ENCODE measurements at places on chromosomes 11 and 22.

- DNase-seq = peak; percentile 1
Observed at GRCh38 chr22:30968015-30968923, at the start of gene MORC2. TSS of gene MORC2 (minus strand) at chr22:30968774. CDS start at chr22:30967889, 885 bp downstream.

DNA sequence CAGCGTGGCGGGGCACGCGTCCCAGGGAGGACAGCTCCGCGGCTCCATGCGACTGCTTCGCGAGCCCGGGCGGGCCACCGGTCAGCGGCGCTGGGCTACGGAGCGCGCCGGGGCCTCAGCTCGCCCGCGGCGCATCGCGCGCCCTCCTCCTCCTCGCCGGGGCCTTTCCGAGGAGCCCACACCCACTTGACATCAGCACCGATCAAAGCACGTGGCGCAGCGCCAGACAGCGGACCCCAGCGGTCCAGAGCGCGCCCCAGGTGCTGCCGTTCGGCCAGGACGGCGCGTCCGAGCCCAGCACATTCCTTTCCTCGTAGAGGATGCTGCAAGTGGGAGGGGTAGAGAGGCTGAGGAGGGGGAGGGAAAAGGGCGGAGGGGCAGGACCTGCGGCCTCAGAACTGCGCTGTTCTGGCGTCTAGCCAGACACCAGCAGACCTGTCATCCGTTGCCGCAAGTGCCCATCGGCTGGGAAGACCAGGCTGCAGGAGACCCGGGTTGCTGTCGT is 88.6 kb downstream of the PLEKHA7 start:
- DNase-seq = no peak

DNA sequence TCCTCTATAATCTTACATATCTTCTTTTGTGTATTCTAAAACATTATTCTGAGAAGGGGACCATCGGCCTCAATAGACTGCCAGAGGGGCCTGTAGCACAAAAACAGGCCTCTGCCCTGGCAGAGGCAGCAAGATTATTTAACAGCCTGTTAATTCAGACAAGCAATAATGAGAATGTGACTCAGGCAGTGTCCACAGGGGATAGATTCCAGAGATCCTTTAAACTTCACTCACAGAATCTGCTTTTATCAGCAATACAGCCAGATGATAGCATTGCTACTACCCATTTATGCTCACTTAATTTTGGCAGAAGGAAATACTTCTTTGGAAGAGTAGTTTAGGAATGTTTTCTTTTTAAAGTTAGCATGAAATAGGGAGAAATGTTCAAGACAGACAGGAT is 44.9 kb downstream of the AAMDC start:
- DNase-seq = no peak

GRCh38 chr11:62905927-62906531 is 15.1 kb downstream of the CHRM1 start:
- DNase-seq = peak; percentile 64

GRCh38 chr11:110529043-110529442 is 99.3 kb downstream of the FDX1 start:
- no peak for DNase-seq

DNA sequence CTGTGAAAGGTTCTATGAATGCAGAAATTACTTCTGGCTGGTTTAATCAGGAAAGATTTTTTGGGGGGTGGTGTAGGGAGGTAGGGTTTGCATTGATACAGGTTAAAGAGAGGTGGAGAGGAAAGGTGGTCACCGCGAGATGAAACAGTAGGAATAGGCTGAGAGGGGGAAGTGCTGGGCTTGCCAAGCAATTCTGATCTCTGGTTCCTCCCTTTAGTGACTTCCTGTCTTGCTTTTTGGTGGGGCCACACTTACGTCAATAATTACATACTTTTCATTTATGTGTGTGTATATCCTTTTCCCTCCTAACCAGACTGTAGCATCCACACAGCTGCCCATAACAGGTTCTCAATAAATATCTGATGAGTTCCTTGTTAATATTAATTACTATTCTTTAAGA is 120.0 kb downstream of the CTNND1 start:
- DNase-seq = no peak

GRCh38 chr11:22474616-22475015 is 136.4 kb downstream of the SLC17A6 start:
- no peak for DNase-seq

DNA sequence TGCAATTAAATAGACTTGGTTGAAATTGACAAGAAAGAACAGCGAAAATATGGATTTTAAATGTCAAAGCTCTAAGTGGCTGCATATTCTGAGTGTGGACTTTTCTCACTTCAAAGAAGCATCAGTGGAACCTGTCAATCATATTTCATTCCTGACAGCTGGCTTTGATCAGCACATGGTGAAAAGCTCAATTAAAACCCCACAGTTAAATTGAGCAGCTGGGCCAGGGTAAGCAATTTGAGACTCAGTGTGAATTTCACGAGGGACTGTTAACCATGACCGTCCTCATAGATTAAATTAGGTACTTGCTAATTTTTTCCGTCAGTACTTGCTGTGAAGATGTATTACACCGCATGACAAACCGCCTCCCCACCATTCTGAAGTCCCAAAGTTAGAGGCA is 11.0 kb upstream of the OR10D3 start:
- no peak for DNase-seq

DNA sequence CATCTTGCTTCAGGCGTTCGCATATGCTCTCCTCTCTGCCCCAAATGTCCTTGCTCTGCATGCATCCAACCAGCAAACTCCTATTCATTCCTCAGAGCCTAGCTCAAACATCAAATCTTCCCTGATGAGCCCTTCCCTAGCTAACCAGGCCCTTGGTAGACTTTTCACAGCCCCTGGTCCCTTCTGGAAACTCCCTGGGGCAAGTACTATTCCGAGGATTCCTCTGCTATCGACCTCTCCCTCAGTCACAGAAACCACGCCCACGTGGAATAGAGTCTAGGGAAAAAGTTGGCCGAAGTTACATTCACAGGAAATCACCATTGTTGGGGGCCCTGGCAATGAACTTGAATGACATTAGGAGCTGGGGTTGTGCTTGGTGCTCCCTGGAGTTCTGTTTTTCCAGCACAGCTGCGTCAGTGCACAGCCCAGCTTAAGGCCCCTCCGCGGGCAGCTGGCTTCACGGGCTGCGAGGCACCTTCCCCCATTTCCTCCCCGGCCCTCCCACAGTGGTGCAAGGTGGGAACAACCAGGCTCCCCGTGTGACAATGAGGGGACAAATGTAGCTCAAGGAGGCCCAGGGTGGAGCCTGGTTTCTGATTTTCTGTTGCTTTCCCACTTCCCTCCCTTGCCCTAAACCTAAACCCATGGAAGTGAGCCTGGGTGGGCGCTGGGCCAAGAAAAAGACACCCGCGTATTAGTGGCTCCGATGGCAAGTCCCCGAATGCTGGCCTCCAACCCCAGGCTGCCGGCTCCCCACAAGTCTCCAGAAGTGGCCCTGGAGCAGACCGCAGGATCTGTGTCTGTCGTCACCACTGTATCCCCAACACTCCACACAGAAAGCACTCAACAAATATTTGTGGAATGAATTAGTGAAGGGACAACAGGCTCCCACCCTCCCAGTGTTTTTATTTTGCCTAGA is 4.3 kb upstream of the ATP5MGL start:
- no peak for DNase-seq

- DNase-seq = no peak
Observed at GRCh38 chr22:17436382-17436980, 67.2 kb downstream of the CECR2 start.

GRCh38 chr11:57287884-57288283 is 36.9 kb downstream of the TNKS1BP1 start:
- DNase-seq = no peak

DNA sequence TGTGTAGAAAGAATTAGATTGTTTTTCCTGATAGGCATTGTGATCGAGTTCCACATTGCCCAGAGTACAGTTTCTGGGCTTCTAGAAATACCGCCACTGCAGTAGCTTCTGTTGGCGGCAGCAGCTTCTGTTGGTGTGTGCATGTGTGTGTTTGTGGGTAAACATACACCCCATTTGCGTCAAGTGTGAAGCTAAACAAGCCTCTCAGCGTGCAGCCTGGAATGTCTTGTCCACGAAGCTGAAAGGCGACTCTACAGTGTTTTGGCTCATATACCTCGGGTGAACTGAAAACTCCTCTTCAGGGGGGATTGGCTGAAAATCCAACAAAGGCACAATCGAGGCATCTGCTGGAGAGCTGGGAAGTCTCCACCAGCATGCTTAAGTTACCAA is 112.0 kb upstream of the E2F8 start:
- no peak for DNase-seq
